A549 treated with CORT108297 at 1 μM for 4 hours (cell line): ENCODE measurements at places on chromosomes 1 and 21. TPM values are rescaled to one million over a fixed set of nuclear protein-coding genes. Genes with fewer than 3 reads are reported as not detected.

SLC44A3 gene
- 1.2 to 2.1 TPM (median 1.9 TPM) in 5 replicates for total RNA-seq

ADGRL2 gene
- 9.2 to 12.2 TPM (median 11.2 TPM) in 5 replicates for total RNA-seq

LEFTY1 gene
- 0.15 to 0.54 TPM (median 0.46 TPM) in 5 replicates for total RNA-seq

CCDC30 gene
- 0.39 to 0.68 TPM (median 0.59 TPM) in 5 replicates for total RNA-seq

TSPAN1 gene
- 1.5 to 3.4 TPM (median 2.6 TPM) in 5 replicates for total RNA-seq

ADCY10 gene
- 0.05 to 0.20 TPM (median 0.08 TPM) in 4 of 5 replicates, not detected in the other for total RNA-seq

HPCA gene
- total RNA-seq, result 0.29 to 1.0 TPM (median 0.35 TPM) in 5 replicates

DIRAS3 gene
- total RNA-seq, result 1.1 to 1.6 TPM (median 1.4 TPM) in 5 replicates

TRIM67 gene
- 0.14 to 0.25 TPM (median 0.20 TPM) in 5 replicates for total RNA-seq

REG4 gene
- not detected in 5 replicates for total RNA-seq

LYST gene
- total RNA-seq, result 4.4 to 5.6 TPM (median 5.1 TPM) in 5 replicates

NPHS2 gene
- total RNA-seq, result not detected in 5 replicates

ATP1A4 gene
- not detected in 5 replicates for total RNA-seq

VWA5B1 gene
- total RNA-seq, result not detected in 5 replicates

DMBX1 gene
- total RNA-seq, result 0.68 to 1.3 TPM (median 1.2 TPM) in 5 replicates

IFNAR2 gene
- 14.5 to 17.0 TPM (median 15.8 TPM) in 5 replicates for total RNA-seq

NHLH2 gene
- total RNA-seq, result not detected in 5 replicates

EGLN1 gene
- total RNA-seq, result 44.0 to 57.8 TPM (median 54.2 TPM) in 5 replicates

PRAMEF13 gene
- total RNA-seq, result not detected in 5 replicates

ARHGEF16 gene
- 3.6 to 5.8 TPM (median 5.0 TPM) in 5 replicates for total RNA-seq

OR2L13 gene
- total RNA-seq, result not detected in 5 replicates

PROK1 gene
- not detected in 5 replicates for total RNA-seq

ADGRL4 gene
- not detected in 5 replicates for total RNA-seq

FCER1G gene
- 0.16 to 0.36 TPM in 2 of 5 replicates, not detected in the others for total RNA-seq

TNFRSF18 gene
- total RNA-seq, result 0.11 to 0.25 TPM (median 0.15 TPM) in 3 of 5 replicates, not detected in the others

CCDC17 gene
- 0.24 to 0.51 TPM (median 0.35 TPM) in 5 replicates for total RNA-seq

OR10Z1 gene
- not detected in 5 replicates for total RNA-seq

FAM151A gene
- total RNA-seq, result 0.05 TPM in 1 of 5 replicates, not detected in the others

PARS2 gene
- 3.6 to 5.4 TPM (median 4.8 TPM) in 5 replicates for total RNA-seq

LYPD8 gene
- total RNA-seq, result 0.09 to 0.15 TPM (median 0.11 TPM) in 4 of 5 replicates, not detected in the other

LENEP gene
- total RNA-seq, result not detected in 5 replicates

SLC25A34 gene
- 0.15 to 0.35 TPM (median 0.31 TPM) in 5 replicates for total RNA-seq

ADAMTS5 gene
- total RNA-seq, result not detected in 5 replicates

MUL1 gene
- 39.6 to 43.6 TPM (median 42.3 TPM) in 5 replicates for total RNA-seq
